ENCODE measurements at places on chromosomes 1 and 21.

- peaks cover 3% of the 10 kb centered on the region for H3K4me1 ChIP-seq
- peak; percentile 78 for DNase-seq
- no peaks in the 10 kb centered on the region for H3K27me3 ChIP-seq
- no peak overlapping the region for H3K4me3 ChIP-seq
Observed at GRCh38 chr1:183622884-183623785, 12.4 kb downstream of the ARPC5 start.

GRCh38 chr1:5907966-5908365 is 84.3 kb downstream of the NPHP4 start:
- H3K36me3 ChIP-seq = peaks cover 10% of the 10 kb centered on the region
- H3K4me1 ChIP-seq = no peaks in the 10 kb centered on the region
- H3K4me3 ChIP-seq = no peak overlapping the region
- DNase-seq = no peak

- DNase-seq = no peak
- H3K4me3 ChIP-seq = no peak overlapping the region
- no peak overlapping the region for H3K27ac ChIP-seq
- H3K27me3 ChIP-seq = no peaks in the 10 kb centered on the region
- no peaks in the 10 kb centered on the region for H3K4me1 ChIP-seq
Observed at GRCh38 chr1:186272486-186272885, 102.6 kb downstream of the TPR start.

DNA sequence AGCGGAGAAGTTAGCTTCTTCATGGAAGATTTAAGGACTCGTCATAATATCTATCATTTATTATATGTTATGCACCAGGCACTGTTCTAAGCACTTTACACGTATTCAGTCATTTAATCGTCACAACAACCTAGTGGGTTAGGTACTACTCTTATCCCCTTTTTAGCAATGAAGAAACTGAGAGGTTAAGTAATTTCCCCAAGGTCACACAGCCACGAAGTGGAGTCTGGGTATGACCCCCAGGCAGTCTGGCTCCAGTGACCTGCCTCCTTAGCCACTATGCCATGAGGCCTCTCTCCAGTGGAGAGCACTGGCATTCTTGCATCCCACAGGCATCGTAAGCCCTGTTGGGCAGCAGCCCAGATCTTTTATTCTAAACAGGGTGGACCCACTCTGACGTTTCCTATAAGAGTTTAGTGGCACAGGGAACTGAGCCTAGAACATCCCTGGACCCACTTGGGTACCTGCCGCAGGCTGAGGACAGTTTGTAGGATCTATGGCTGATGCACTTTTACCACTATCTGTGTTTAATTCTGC is 123.0 kb downstream of the NAV1 start:
- H3K4me1 ChIP-seq = peaks cover 13% of the 10 kb centered on the region
- no peak overlapping the region for H3K27ac ChIP-seq
- H3K27me3 ChIP-seq = no peaks in the 10 kb centered on the region

DNA sequence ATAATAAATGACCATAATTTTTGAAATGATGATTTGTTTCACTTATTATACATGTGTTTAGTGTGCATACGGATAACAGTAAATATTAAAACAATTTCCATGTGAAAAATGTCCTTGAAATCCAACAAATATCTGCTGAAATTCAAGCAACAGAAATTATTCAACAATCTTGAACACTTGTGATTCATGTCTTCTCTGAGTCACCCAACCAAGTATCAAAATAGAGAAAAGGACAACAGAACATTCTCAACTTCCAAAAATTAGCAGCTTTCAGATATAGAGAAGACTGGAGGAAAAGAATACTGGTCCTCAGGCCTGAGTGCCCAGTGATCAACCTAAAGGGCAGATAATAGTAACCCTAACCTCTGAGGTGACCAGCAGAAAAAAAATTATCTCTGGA is 90.8 kb downstream of the VAV3 start:
- H3K4me3 ChIP-seq = no peak overlapping the region
- no peak overlapping the region for H3K27ac ChIP-seq
- H3K27me3 ChIP-seq = no peaks in the 10 kb centered on the region
- no peaks in the 10 kb centered on the region for H3K36me3 ChIP-seq
- no peaks in the 10 kb centered on the region for H3K4me1 ChIP-seq
- DNase-seq = no peak
